ENCODE measurements at places on chromosomes 1 and 21. TPM values are rescaled to one million over a fixed set of nuclear protein-coding genes. Genes with fewer than 3 reads are reported as not detected.
A peak's percentile ranks its signal among the peaks of the same experiment; 100 is the strongest.

- no peaks in the 10 kb centered on the region for H3K27me3 ChIP-seq
- no peak overlapping the region for H3K27ac ChIP-seq
- no peaks in the 10 kb centered on the region for H3K36me3 ChIP-seq
- no peak overlapping the region for H3K4me3 ChIP-seq
- DNase-seq: no peak
- no peaks in the 10 kb centered on the region for H3K4me1 ChIP-seq
Measured at GRCh38 chr21:23455676-23456075, 2151.6 kb downstream of the MRPL39 start.

UBE2J2 gene
- 57.4 TPM for total RNA-seq

- no peaks in the 10 kb centered on the region for H3K27me3 ChIP-seq
- no peak overlapping the region for H3K27ac ChIP-seq
- no peaks in the 10 kb centered on the region for H3K36me3 ChIP-seq
- peaks cover 11% of the 10 kb centered on the region for H3K4me1 ChIP-seq
- no peak for DNase-seq
Measured at GRCh38 chr1:65894738-65895605, 102.3 kb downstream of the PDE4B start.

MYOM3 gene
- total RNA-seq: 0.55 TPM

DNA sequence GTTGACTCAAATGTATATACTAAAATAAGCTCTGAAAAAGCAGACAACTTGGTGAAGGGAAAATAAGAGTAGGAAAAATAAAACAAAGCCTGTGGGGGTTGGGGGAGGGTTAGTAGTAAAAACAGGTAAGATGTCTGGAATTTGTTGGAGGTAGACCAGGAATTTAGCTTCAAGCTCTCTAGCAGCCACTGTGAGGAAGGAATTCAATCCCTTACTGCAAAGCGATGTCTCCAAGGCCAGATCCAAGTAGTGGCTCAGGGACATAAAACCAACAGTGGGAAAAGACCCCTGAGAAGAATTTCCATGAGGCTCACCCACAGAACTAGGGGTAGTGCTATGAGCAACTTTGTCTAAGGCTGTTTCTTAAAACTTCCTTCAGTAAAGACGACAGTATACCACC lies 7.8 kb downstream of the ANGPTL7 start:
- H3K27me3 ChIP-seq: no peaks in the 10 kb centered on the region
- H3K27ac ChIP-seq: no peak overlapping the region
- H3K4me3 ChIP-seq: no peak overlapping the region
- no peaks in the 10 kb centered on the region for H3K4me1 ChIP-seq

TM2D1 gene
- total RNA-seq: 32.6 TPM

TOR3A gene
- total RNA-seq: 30.1 TPM

GRCh38 chr1:186304982-186305949 lies 69.8 kb downstream of the TPR start:
- DNase-seq: peak; percentile 13
- no peaks in the 10 kb centered on the region for H3K27me3 ChIP-seq
- no peaks in the 10 kb centered on the region for H3K4me1 ChIP-seq

TMEM82 gene
- not detected for total RNA-seq

DNA sequence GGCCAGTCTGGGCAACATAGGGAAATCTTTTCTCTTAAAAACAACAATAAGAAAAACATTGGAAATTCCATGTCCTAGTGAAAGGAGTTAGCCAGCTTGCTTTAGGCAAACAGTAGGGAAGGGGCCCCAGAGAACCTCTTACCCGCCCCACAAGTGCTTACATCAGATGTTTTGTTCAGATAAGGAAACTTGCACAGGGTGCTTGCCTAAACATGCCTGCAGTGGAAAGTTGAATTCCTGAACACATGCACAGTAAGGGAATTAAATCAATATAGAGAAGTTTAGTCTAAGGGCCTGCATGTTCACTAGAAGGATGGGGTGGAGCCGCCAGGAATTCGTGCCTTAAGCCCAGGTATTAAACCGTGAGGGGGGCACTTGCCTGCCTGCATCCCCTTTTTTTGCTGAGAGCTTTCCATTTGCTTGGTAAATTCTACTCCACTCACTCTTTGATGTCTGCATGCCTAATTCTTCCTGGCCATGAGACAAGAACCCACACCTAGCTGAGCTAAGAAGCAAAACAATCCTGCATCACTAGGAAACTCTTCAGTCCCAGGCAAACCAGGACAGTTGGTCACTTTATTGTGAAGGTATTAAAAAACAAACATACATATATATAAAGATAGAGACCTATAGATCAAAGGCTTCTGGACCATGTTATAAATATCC lies 499.0 kb downstream of the SIPA1L2 start:
- no peaks in the 10 kb centered on the region for H3K27me3 ChIP-seq
- DNase-seq: no peak
- H3K4me3 ChIP-seq: no peak overlapping the region
- H3K4me1 ChIP-seq: no peaks in the 10 kb centered on the region
- no peaks in the 10 kb centered on the region for H3K36me3 ChIP-seq
- no peak overlapping the region for H3K27ac ChIP-seq

DNA sequence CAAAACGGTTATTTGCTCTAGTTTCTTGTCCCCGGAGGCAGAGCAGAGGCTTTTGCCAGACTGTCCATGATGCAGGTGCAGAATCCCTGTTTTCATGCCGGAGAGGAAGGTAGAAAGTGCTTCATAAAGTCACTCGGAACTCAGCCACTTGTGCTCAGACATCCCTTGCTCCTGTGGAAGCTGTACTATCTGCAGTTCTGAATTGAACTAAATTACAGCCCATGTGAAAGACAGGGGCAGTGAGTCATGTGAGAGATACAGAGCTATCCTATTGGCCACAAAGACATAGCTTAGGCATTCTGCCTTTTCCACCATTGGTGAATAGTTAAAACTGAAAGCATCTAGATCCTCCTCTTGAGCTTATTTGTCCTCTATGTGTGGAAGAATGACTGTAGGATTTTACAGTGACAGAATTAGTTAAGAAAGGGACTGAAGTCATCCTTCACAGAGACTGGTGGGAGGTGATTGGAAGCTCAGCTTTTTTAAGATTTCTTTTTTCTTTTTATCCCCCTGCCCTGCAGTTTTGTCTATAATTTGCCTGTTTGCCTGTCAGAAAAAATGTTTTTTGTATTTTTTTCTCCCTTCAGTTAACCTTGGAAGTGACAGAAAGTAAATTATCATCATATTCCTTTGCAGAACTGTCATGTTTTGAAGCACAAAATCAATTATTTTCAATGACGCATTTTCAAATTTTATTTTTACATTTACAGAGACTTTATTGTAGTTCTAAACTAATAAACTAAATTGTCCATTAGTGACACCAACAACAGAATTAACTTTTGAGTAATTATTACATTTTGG lies 298.6 kb downstream of the PTPRC start:
- no peaks in the 10 kb centered on the region for H3K27me3 ChIP-seq
- H3K36me3 ChIP-seq: no peaks in the 10 kb centered on the region
- H3K4me3 ChIP-seq: peak overlapping the region; percentile 59

DNA sequence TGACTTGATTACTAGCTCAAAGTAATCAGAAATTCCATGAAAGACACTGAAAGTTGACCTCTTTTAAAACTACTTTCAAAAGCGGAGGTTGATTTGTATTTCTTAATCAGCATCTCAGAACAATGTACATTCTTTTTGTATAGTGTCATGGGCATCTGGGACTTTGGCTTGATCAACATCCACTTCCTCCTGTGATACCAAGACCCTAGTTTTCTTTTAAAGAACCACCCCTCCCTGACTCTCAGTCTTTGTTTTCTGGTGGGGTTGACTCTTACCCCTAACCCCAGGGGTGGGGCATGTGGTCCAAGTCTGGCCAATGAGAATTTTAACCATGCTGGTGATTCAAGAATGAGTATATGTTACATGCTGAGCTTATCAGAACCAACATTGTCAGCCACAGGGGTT lies 21.7 kb upstream of the IRF2BP2 start:
- H3K36me3 ChIP-seq: no peaks in the 10 kb centered on the region
- H3K27me3 ChIP-seq: no peaks in the 10 kb centered on the region
- H3K4me1 ChIP-seq: no peaks in the 10 kb centered on the region
- no peak overlapping the region for H3K4me3 ChIP-seq
- no peak for DNase-seq

GRCh38 chr21:31743712-31744111 lies 11.8 kb upstream of the SCAF4 start:
- no peak overlapping the region for H3K4me3 ChIP-seq
- H3K36me3 ChIP-seq: no peaks in the 10 kb centered on the region
- H3K27me3 ChIP-seq: no peaks in the 10 kb centered on the region
- no peak overlapping the region for H3K27ac ChIP-seq
- no peaks in the 10 kb centered on the region for H3K4me1 ChIP-seq

- H3K27me3 ChIP-seq: no peaks in the 10 kb centered on the region
- H3K27ac ChIP-seq: no peak overlapping the region
- H3K4me1 ChIP-seq: peaks cover 9% of the 10 kb centered on the region
- no peak overlapping the region for H3K4me3 ChIP-seq
Measured at GRCh38 chr1:231068762-231069161, 28.7 kb upstream of the FAM89A start.

- peaks cover 3% of the 10 kb centered on the region for H3K4me1 ChIP-seq
- no peak overlapping the region for H3K4me3 ChIP-seq
- H3K27me3 ChIP-seq: no peaks in the 10 kb centered on the region
- no peak overlapping the region for H3K27ac ChIP-seq
Measured at GRCh38 chr1:32256473-32257226, 5.6 kb downstream of the LCK start.

- peak overlapping the region; percentile 83 for H3K4me3 ChIP-seq
- peaks cover 9% of the 10 kb centered on the region for H3K4me1 ChIP-seq
- H3K36me3 ChIP-seq: peaks cover 11% of the 10 kb centered on the region
- DNase-seq: no peak
- H3K27ac ChIP-seq: peak overlapping the region; percentile 86
Measured at GRCh38 chr21:44800971-44801467, 601 bp downstream of the UBE2G2 start.

SYCP1 gene
- not detected for total RNA-seq

SELENBP1 gene
- 195 TPM for total RNA-seq

DNA sequence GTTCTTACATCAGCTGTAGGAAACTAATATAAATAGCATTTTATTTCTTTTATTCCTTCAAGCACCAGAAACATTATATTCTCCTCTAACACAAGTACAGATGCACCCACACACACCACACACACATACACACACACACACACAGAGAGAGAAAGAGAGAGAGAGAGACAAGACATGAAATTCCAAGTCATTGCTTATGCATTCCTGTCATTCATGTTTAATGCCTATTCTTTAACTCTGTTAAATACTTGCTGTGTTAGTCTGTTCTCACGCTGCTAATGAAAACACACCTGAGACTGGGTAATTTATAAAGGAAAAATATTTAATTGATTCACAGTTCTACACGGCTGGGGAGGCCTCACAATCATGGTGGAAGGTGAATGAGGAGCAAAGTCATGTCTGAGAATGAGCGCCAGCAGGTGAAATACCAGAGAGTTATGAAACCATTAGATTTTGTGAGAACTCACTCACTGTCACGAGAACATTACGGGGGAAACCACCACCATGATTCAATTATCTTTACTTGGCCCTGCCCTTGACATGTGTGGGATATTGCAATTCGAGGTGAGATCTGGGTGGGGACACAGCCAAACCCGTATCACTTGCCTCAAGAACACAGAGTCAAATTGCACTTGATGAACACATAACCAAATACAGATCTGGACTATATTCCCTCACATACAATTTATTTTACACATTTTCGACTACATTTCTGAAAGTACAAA lies 1058.1 kb upstream of the TMPRSS15 start:
- H3K27me3 ChIP-seq: no peaks in the 10 kb centered on the region
- DNase-seq: no peak
- H3K36me3 ChIP-seq: no peaks in the 10 kb centered on the region
- no peaks in the 10 kb centered on the region for H3K4me1 ChIP-seq
- H3K4me3 ChIP-seq: no peak overlapping the region
- no peak overlapping the region for H3K27ac ChIP-seq

MTMR11 gene
- total RNA-seq: 11.2 TPM

DNA sequence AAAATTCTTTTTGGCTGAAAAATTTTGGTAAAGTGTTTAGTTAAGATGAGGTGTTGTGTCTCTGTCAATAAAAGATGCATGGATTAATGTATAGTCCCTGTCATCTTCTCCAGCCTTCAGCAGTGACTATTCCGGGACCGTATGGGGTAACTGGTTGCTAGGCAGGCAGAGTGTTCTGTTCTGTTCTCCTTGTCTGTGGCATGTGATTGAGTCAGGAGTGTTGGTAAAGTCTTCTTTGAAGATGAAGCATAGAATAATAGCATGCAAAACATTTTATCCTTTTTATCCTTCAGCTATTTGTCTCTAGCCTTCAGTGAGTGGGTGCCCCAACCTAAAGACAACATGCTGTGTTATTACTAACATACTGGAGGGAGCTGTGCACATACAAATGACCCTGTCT lies 74.6 kb downstream of the RGL1 start:
- H3K27me3 ChIP-seq: no peaks in the 10 kb centered on the region
- no peak for DNase-seq
- H3K27ac ChIP-seq: no peak overlapping the region
- peaks cover 13% of the 10 kb centered on the region for H3K4me1 ChIP-seq
- no peaks in the 10 kb centered on the region for H3K36me3 ChIP-seq

GRCh38 chr1:180363246-180363995 lies 133.4 kb downstream of the LHX4 start:
- H3K4me3 ChIP-seq: no peak overlapping the region
- no peaks in the 10 kb centered on the region for H3K4me1 ChIP-seq
- DNase-seq: no peak
- H3K36me3 ChIP-seq: no peaks in the 10 kb centered on the region
- H3K27me3 ChIP-seq: no peaks in the 10 kb centered on the region
- H3K27ac ChIP-seq: no peak overlapping the region

DNA sequence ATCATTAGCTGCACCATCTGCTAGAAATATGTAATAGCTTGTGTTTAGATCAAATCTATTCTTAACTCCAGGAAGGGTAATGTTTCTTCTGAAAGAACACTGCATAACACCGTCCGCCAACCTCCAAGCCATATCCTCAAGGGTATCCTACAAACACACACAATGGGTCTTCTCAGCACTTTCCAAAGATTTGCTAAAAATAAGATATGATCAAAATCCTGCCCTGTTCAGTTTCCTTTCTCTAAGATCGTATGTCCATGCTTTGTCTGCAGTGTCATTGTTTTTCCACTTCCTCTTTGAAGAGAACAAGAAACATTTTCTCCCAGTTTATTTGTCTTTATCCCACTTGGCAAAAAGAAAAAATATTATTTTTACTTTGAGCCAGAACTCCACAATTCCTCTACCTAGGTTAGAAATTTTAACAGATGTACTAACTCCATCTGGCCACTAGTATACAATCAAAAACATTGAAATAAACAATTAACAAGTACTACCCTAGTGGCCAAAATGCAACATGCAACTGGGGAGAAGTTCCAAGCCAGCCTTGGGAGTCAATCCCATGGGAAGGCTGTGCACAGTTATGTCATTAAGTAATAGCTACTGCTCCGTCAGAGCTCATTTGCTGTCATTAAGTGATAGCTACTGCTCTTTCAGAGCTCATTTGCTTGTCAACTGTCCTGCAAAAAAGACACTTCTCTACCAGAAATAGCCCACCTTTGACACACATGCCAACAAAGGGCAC lies 37.8 kb downstream of the FRRS1 start:
- H3K4me3 ChIP-seq: no peak overlapping the region
- no peaks in the 10 kb centered on the region for H3K36me3 ChIP-seq
- DNase-seq: no peak
- no peaks in the 10 kb centered on the region for H3K4me1 ChIP-seq

All from lung (tissue), 17 donors.